Stimulated activated CD4-positive, alpha-beta T cell treated with anti-CD3 and anti-CD28 coated beads, Interleukin-1b, Interleukin-23, amount 100 ng/mL, for 24 hours (primary cell): ENCODE measurements at places on chromosomes 5 and 9.

DNA sequence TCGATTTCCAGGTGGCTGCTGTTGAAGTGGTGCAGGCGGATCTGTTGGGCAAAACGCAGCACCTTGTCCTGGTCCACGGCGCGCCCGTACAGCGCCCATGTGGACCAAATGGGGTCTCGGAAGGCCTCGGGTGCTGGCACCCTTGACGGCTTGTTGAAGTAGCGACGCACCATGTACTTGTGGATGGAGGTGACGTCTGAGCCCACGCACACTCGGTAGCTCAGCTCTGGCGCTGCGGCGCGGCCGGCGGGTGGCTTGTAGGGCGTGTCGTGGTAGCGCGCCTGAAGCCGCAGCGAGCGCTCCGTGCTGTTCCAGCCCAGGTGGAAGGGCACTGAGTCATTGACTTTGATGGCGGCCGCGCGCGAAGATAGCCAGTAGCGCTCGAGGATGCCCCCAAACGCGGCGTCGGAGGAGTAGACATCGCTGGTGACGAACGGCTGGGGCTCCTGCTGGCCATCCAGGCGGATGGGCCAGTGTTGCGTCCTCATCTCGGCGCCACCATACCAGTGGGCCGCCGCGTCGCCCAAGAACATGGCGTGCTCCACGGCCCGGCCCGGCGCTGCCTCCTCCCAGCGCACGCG is 4.7 kb downstream of the MYORG start:
- DNase-seq: no peak

GRCh38 chr5:150780187-150780692 is 1.7 kb downstream of the SMIM3 start:
- DNase-seq: no peak

DNA sequence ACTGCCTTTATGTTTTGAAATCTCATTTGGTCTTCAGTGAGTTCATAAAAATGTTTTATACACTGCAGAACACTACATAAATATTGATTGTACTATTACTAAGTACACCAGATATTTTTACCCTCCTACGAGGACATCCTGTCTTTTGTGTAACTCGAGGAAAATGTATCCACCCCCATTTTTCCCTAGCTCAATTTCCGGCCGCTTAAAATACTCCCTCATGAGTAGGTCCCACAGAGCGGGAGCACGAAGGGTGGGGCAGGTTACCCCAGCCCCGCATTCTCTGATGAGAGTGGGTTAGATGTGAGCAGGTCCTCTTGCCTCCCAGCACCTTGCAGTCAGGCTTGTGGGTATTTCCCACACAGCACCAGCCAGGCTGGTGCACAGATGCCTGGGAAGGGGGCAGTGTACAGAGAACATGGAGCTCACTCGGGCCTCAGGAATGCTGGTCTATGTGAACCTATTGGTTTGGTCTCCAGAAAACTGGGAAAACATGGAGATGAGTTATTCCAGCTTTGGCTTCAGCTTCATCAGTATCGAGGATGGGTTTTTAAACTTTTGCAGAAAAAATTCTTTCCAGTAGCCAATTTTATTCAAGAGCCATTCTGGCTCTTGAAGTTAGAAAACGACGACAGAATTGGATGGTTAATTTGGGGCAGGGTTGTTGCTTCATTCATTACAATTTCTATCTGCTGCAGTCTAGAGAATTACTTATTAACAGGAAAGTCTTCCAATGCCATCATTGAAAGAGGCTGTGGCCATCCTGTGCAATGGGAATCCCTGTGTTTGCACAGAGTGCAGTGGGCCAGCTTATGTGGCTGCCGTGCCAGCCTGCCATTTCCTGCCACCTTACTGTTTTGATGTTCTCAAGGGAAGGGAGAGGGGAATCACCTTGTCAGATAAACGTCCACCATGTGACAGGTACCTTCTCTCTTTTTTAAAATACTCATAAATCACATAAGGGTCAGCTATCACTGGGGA is 73.2 kb downstream of the WDR41 start:
- no peak for DNase-seq

- no peak for DNase-seq
Measured at GRCh38 chr9:25830381-25830780, 152.1 kb upstream of the TUSC1 start.

- DNase-seq: no peak
Measured at GRCh38 chr9:129145841-129146292, 32.2 kb downstream of the IER5L start.

DNA sequence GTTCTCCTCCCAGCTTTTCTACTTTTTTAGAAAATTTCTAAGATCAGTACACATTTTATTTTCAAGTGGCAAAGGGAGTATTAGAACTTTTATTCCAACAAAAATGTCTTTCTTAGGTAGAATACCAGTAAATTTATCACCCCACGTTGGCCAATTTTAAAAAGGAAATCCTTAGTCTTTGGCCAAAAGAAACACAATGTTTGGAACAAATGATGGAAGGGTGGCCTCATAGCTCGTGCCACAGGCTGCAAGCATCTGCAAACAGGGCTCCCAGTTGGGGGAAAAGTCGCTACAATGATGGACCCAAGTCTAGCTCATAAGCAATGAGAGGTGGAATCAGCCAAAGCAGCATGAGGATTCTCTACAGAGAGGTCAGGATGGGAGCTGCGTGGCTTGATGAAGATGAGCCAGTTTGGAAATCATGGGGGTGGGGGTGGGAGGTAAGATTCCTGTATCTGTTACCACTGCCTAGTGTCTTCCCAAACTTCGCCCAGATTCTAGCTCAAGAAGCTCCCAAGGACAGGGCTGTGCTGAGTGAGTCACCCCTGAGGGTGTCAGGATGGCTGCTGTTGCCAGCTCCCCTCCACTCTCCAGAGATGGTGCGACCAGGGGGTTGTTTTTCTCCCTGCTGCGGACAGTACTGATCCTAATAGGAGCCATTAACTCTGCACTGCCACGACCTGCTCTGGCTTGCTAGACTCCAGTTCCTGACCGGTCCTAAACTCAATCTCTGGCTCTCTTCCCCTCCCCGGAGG is 75.6 kb downstream of the DCP2 start:
- DNase-seq: no peak

GRCh38 chr9:122387536-122387935 is 16.7 kb downstream of the PTGS1 start:
- no peak for DNase-seq

DNA sequence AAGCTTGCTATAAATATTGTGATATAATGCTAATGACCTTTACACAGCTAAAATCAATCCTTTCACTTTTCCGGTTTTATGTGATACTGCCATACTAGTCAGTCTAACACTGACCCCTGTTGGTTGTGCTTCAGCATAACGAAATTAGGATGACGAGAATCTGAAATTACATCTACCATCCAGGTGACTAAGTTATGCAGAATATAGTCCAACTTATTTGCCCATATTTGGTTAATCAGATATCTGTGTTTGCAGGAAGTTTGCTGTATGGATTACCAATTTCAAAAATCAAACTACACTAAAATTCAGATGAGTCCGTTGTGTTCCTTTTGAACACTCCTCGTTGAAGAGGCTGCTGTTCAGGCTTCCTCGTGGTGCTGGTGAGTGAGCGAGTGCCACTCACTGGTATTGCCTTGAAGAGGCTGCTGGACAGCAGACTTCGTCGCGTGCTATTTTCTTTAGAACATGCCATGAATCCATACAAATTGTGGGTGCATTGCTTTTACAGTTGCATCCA is 32.5 kb downstream of the TENT4A start:
- DNase-seq: no peak

DNA sequence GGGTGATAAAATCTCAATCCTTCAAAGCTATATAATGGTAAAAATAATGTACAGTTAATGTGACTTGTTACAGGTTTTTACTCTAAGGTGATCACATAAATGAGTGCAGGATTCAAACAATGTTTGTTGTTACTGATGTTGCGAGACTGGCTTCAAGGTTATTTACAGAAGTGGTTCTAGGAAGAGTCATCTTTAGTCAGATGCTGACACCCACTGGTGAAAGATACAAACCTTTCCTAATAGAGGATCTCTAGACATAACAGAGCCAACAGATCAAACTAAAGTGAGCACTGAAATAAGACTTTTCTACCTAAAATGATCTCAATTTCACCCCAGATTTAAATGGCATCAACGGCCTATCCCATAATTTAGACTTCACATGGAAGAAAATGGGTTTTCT is 20.2 kb downstream of the ARSB start:
- DNase-seq: no peak

DNA sequence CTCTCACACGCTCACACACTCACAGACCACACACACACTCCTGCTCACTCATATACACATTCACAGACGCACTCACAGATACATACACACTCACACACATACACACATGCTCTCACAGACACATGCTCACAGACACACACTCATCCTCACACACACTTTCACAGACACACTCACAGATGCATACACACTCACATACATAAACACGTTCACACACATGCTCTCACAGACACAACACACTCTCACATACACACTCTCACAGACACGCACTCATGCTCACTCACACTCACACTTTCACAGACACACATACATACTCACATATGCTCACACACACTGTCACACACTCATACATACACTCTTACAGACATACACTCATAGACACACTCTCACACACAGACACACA is 82.2 kb downstream of the IRX2 start:
- no peak for DNase-seq

DNA sequence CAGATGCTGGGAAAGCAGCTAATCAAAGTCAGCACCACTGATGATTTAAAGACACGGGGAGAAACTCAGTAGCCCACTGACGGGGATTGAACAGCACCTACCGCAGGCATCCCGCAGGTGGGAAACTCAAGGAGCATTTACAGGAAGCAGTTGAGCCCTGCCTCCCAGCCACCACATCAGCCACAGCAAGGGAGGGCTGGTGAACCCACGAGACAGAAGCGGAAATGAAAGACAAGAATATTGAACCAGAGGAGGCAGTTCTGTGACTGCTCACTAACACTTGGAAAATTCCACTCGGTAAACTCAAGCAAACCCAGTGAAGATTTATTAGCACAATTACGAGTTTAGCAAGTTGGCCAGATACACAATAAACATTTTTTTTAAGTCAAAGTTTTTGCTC is 10.6 kb upstream of the FAM163B start:
- DNase-seq: peak; percentile 5

DNA sequence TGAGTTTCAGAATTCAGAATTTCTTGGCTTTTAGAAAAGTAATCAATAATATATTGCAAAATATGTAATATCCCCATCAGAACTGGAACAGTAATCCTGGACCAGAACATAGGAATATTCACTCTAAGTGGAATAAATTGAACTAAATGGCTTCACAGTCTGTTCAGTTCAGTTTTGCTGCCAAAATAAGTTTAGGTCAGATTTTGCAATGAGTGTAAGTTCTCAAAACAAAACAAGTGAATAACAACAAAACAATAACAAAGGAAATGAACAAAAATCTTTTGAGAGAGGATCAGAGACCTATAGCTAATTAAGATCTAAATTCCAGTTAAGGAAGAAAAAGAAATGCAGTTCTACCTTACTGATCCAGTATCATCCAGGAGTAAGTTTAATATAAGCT is 9.3 kb downstream of the PTGER4 start:
- no peak for DNase-seq

DNA sequence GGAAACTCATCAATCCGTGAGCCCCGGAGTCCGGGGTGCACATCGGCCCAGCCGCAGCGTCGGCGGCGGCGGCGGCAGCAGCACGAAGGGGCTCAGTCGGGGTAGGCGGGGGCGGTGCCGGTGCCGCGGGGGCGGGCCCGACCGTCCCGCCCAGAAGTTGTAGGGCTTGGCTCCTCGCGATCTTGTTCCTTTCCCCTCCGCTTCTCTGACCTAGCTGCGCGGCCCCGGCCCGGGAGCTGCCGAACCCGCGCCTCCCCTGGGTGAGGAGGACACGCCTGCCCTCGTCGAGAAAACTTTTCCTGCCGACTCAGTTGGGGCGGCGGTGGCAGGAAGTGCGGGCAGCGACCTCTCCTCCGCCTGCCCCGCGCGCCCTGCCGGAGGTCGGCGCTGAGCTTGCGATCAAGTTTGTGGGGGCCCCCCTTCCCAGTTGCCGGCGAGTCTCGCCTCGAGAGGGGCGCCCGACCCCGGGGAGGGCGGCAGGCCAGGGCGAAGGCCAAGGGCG is at the start of gene MAN2A1:
TSS of gene MAN2A1 (plus strand) at position 188 of the 502 bp plus-strand sequence. CDS start 491 bp downstream, outside the sequence.
- peak; percentile 47 for DNase-seq

GRCh38 chr5:125109293-125109692 is 362.9 kb upstream of the ZNF608 start:
- no peak for DNase-seq

GRCh38 chr9:132837501-132838286 is 40.4 kb downstream of the AK8 start:
- no peak for DNase-seq

- peak; percentile 4 for DNase-seq
Measured at GRCh38 chr5:76367623-76368371, 35.3 kb upstream of the IQGAP2 start.

- no peak for DNase-seq
Measured at GRCh38 chr9:30060976-30061375, 2323.5 kb upstream of the ACO1 start.

- DNase-seq: no peak
Measured at GRCh38 chr9:134551644-134552348, 89.8 kb upstream of the COL5A1 start.

DNA sequence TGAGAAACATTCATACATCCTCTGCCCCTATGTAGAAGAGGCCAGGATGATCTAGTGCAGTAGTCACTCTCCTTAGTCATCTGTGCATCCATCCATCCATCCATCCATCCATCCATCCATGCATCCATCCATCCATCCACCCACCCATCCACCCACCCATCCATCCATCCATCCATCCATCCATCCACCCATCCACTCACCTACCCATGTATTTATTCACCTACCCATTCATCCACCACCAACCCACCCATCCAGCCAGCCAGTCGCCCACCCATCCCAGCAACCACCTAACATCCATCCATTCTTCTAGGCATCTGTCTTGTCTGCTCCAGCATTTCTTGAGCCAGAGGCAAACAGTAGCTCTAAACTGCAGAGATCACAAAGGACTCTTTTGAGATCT is 87.1 kb downstream of the MSX2 start:
- DNase-seq: no peak
